Cortex of kidney (tissue), 1 donor: ENCODE measurements at places on chromosomes 7 and 10.

GRCh38 chr7:77710861-77711260 is 14.6 kb downstream of the RSBN1L start:
- no peak for DNase-seq

GRCh38 chr7:138001529-138002095 is at the start of gene CREB3L2:
CREB3L2 (minus strand) TSS chr7:138002086; CDS start chr7:138001705, 381 bp downstream.
- DNase-seq = no peak

DNA sequence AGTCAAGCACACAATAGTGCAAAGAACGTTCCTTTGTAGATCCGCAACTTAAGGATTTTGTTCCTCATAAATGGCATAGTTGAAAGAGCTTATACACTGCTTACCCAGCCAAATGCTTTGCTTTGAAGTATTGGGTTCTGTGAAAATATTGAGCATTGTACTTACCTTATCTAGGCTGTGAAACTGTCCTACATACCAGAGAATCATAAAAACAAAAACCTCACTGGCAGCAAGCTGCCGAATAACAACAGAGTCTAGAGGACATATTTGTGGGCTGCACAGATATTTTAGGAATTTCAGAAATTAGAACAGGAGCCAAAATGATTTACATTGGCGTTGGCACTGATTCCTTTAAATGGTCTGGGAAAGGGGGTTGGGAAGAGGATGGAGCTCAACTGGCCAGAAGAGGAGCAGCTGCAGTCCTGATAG is 174.8 kb downstream of the RTKN2 start:
- DNase-seq = no peak

DNA sequence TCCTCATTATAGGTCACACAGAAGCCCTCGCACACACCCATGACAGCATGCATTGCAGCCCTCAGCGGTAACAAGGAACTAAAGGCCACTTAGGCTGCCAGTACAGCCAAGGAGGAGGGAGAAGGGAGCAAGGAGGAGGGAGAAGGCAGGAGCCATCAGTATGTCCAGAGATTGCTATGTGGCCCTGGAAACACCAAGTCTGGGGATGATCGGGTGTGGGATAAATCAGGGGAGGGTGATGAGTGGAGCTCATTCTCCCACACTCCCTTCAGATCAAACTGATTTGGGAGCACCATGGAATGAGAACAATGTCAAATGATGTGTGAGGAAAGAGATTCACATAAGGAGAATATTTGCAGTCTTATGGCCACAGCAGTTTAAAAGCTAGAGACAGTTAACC is 350.9 kb downstream of the TNS3 start:
- DNase-seq = no peak

- DNase-seq = no peak
These were observed 68.9 kb downstream of the RBM33 start for GRCh38 chr7:155713384-155713783.

DNA sequence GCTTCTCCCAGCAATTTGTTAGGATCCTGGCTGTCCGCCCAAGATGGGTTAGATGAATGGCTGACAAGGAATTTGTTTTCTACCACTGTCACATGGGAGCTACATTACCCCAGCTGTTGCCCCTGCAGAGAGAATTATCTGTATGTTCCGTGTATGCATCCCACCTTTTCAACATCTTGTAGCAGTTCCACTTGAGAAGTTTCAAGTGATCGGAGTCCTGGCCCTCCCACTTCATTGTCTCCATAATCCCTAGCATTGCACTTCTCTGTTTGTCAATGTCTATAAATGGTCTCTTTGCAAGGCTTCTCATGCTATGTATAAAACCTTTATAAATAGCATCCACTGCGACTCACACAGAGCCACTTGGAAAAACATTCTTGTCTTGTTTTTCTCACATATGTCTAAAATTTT is 972.5 kb downstream of the CNTNAP2 start:
- DNase-seq = no peak

- DNase-seq = no peak
These were observed 127.3 kb downstream of the NOC3L start for GRCh38 chr10:94235461-94235860.

DNA sequence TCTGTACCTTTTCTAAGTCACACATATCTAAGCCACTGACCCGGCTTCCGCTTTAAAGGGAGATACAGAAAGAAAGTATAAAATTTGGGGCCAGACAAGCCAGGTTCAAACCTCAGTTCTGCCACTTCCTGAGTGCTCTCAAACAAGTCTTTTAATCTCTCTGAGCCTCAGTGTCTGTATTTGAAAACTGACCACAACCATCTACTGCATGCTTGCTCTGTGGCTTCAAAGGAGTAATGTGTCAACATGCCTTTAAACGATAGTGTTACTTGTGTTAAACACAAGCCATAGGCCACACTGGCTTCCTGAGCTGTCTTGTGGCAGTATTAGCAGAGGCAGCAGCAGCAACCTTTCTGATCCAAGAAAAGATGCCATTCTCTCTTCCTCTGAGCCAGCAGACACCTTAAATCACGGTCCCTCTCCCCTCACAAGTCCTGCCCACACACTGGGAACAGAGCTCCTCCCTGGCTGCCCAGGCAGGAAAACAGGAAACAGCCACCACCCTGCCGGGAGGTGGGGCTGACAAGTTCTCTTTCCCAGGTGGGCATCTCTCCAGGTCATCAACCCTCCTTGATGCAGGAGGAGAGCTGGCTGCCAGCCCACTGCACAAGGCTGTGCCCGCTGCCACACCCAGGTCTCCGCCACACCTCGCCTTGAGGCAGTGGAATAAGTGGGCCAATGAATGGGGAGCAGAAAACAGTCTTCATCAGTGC is 10.7 kb downstream of the HIP1 start:
- no peak for DNase-seq

DNA sequence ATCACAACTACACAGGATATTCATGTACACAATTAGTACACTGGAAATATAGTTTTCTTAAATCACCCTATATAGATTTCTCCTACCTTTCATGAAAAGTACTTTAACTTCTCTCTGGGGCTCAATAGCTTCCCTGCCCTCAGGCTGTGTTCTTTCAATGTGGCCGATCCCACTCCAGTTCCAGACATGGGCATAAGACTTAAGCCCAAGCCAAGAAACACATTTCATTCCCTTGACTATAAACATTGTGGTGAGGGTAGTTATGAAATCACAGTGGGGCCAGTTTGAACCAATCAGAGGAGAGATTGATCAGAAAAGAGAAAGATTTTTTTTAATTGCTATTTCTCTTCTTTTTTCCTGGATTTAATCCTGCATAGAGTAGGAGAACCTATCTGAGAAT is 904.6 kb upstream of the SORCS1 start:
- no peak for DNase-seq

- no peak for DNase-seq
These were observed 354.5 kb downstream of the GALNT17 start for GRCh38 chr7:71486414-71486813.

GRCh38 chr7:77667459-77668086 is 28.7 kb upstream of the RSBN1L start:
- no peak for DNase-seq

- DNase-seq = no peak
These were observed 29.0 kb downstream of the PDGFA start for GRCh38 chr7:490461-491291.

- DNase-seq = no peak
These were observed 8.8 kb upstream of the GFRA1 start for GRCh38 chr10:116281775-116282174.

- no peak for DNase-seq
These were observed 9.0 kb downstream of the FAM204A start for GRCh38 chr10:118332948-118333710.

DNA sequence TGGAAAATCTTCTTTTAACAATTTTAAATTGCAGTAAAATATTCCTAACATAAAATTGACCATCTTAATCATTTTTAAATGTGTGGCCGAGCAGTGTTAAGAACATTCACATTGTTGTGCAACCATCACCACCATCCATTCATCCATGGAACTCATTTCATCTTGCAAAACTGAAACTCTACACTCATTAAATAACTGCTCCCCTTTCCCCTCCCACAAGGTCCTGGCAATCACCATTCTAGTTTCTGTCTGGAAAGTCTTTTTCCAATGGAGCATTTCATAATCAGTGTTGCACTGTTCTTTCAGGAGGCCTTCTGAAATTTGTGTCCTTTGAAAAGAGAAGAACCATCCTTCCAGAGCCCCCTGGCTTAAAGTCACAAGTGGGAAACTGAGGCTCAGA is 233.1 kb downstream of the PLXNA4 start:
- DNase-seq = no peak

DNA sequence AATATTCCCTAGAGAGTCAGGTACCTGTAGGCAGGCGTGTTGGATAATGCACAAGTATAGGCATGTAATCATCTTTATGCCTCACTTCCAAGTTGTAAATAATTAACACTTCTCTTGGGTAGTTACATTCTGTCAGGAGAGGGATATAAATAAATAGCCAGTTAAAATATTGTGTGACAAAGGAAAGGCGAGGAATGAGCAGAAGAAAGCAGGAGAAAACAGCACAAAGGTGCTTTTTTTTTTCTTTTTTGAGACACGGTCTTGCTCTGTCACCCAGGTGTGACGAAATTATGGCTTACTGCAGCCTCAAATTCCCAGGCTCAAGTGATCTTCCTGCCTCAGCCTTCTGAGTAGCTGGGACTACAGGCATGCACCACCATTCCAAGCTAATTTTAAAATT is 99.2 kb upstream of the LYZL2 start:
- DNase-seq = no peak

- DNase-seq = no peak
These were observed 429.3 kb upstream of the TPK1 start for GRCh38 chr7:145265180-145265579.

DNA sequence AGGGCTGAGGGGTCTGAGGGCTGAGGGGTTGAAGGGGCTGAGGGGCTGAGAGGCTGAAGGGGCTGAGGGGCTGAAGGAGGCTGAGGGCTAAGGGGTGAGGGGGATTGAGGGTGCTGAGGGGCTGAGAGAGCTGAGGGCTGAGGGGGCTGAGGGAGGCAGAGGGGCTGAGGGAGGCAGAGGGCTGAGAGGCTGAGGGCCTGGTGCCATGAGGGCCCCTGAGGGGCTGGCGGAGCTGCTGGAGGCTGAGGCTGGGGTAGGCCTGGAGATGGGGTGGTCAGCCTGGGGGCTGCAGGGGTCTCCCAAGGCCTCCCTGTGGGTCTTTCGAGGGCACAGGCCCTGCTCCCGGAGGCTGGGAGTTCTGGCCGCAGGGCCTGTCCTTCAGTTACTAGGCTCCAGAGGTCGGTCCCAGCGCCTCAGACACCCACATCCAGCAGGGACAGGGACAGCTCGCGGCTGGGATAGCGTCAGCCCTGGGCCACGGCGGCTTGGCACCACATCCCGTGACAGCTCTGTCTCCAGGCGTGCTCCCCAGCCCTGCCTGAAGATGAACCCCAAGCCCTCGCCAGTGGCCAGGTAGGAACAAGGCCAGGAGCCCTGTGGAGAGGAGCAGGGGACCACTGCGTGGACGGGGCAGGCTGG is 16.9 kb downstream of the MYO1G start:
- DNase-seq = no peak

DNA sequence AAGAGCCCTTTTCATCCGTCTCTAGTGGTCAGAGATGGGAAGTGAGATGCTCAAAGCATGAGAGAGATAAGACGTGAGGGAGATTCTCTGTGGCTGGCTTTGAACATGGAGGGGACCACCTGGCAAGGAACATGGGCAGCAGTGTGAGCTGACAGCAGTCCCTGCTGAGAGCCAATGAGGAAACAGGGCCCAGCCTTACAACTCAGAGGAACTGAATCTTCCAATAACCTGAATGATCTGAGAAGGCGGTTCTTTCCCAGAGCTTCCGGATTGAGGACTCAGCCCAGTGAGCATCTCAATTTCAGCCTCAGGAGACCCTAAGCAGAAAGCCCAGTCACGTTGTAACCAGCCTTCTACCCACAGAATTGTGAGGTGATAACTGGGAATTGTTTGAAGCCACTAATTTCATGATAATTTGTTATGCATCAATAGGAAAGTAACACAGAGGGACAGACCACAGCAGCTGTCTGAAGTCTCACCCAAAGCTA is 33.9 kb upstream of the IKZF1 start:
- no peak for DNase-seq

DNA sequence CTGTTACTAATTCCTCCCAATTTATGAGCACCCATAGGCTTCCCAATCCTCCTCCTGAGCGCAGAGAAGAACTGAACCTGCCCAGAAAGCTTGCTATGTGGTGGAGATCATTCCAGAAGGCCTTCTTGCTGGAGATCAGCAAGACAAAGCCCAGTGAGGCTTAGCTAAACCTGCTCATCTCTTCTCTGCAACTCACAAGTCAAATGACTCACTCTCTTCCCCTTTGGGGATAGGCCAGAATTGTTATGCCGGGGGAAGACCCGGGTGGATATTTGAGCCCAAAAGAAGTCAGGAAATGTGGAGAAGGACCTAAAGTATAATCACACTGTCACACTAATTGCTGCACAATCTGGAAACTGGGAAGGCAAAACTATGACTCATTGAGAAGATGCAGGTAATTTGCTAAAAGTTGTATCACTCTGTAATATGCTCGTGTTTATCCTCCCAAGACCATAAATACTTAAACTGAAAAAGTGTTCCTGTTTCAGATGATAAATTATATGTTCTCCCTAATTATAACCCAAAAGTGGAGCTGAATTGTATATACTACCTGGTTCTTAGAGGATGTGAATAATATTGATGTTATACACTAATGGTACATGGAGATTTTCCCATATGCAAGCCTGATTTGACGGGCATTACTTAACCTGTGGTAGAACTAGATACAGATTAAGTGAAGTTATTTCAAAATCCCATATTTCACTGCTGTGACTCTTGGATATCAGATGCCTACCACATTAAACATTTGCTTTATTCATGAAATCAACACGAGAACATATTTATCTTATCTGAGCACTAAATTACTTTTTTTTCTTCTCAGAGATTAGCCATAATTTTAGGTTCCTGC is 6.4 kb downstream of the NEBL start:
- no peak for DNase-seq

GRCh38 chr10:85433248-85433647 is 933.3 kb downstream of the GRID1 start:
- DNase-seq = no peak

- DNase-seq = no peak
These were observed 14.2 kb downstream of the DOCK1 start for GRCh38 chr10:126919426-126919825.

DNA sequence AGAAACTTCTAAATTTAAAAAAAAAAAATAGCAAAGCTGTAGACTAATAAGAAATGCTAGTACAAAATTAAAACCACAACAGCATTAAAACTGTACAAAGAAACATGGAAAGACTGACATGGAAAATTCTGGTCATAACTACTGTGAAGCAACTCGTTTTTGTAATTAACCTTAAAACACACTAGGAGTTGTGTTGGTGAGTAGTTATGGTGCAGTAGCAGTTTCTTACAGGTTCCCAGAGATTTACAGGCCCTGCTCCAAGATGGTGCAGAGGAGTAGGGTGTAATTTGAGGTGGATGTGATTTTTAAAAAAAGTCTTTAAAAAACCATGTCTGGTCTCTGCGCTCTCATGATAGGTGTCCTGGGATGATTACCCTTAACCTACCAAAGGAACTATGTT is 31.0 kb downstream of the TNKS2 start:
- no peak for DNase-seq

DNA sequence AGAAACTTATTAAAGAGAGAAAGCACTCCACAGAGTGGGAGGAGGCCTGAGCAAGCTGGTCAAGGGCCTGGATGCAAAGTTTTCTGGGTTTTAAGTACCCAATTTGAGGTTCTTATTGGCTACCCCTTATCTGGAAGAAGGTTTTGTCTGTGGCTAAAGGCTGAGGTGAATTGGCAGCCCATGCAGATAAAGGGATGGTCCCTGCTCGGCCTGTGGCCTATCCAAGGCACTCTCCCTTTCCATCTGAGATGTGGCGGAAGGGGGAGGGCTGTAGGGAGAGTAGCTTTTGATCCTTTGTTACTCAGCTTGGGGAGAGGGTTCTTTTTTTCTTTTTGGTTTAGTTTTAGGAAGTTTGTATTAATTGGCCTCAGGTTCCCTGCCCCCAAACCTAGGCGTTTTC is 465.1 kb downstream of the ATRNL1 start:
- DNase-seq = no peak

GRCh38 chr7:80520199-80520598 is 8.3 kb upstream of the GNAT3 start:
- DNase-seq = no peak
